ENCODE measurements at places on chromosomes 6 and 20. TPM values are rescaled to one million over a fixed set of nuclear protein-coding genes. Genes with fewer than 3 reads are reported as not detected.

SIRPB2 gene
- total RNA-seq, result 2.4 TPM

GMPR gene
- 2.3 TPM for total RNA-seq

MCCD1 gene
- not detected for total RNA-seq

FAM83B gene
- total RNA-seq, result 39.4 TPM

PRKN gene
- 5.5 TPM for total RNA-seq

PGBD1 gene
- 1.5 TPM for total RNA-seq

RAD21L1 gene
- not detected for total RNA-seq

HLA-DRB1 gene
- total RNA-seq, result 191 TPM
